Bone marrow (tissue), 2 donors: ENCODE measurements at places on chromosomes 7 and 10.

DNA sequence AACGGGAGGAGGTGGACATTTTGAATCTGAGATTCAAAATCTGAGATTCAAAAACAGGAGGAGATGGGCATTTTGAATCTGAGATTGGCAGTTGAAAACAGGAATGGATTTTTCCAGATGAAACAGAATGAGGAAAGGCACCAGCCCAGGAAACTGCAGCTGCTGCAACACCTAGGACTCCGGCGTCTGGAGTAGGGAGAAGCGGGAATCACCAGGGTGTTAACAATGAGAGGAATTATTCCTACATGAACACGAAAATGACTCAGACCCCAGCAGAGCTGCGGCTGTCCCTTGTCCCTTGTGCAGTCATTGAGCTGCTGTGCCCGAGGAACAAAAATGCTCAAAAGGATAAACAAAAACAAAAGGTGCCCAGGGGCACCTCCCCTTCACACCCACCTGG lies 59.9 kb upstream of the KAT6B start:
- no peak for DNase-seq

DNA sequence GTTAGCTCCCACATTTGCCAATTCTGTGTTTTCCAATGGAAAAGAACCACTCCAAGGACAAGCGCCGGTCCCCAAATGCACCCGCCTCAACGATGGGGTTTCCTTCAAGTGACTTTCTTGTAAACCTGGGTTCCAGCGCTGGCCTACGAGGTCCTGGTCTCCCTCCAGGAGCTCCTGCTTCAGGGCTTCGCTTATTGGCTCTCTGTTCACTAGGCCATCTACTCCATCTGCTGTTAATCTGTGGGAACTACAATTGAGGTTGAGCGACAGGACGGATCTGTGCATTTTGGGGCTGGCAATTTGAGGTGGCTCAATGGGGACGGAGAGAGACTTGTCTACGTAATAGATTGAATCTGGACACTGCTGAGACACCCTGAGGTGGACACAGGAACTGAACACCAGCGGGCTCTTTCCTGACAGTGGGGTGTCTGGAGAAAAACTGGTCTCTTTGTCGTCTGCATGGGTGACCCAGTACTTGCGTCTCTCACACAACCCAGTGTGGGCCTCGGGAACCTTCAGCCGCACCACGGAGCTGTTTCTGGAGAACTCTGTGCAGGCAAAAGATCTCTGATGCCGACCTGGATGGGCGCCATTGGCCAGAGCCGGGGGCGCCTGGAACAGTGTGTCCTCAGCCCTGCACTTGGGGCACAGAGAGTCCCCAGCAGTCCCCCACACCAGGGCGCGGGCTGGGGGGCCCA lies 115.9 kb upstream of the ADAM12 start:
- no peak for DNase-seq

DNA sequence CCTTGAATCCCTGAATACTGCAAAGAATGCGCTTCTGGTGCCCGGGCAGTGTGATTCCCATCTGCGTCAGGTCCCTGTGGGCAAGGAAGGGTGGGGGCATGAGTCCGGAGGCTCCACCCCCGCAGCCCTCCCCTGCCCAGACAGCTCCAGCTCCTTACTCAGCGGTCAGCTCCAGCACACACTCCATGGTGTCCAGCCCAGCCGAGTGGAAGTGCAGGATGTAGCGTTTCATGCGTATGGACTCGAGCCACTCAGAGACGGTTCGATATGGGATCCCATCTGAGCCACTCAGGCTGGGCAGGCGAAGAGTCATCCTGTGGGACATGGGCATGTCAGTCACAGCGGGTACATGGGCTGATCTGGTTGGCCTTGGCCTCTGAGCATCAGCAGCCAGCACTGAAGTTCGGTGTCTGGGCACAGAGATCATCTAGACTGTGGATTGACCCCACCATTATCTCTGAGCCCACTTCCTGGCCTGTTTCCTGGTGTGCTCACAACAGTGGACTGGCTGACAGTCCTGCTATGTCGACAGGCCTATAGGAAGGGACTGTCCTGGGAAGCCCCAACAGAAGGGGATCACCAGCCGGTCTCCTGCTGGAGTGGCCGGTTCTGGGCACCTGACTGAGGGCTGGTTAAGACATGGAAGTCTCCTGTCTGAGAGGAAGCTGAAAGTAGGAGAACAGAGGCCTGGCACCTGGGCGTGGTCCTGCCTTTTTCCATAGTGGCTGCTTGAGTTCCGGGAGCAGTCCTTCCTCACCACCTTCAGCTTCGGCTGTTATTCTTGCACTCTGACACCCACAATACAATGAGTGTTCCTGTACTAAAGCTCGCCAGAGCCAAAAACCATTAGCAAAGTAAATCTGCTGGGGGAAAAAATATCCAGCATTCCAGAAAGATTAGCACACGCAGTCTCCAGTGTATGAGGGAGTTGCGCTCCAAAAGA lies 10.6 kb downstream of the ZYX start:
- no peak for DNase-seq

- no peak for DNase-seq
These were observed 2.4 kb downstream of the MKX start for GRCh38 chr10:27743012-27743876.

DNA sequence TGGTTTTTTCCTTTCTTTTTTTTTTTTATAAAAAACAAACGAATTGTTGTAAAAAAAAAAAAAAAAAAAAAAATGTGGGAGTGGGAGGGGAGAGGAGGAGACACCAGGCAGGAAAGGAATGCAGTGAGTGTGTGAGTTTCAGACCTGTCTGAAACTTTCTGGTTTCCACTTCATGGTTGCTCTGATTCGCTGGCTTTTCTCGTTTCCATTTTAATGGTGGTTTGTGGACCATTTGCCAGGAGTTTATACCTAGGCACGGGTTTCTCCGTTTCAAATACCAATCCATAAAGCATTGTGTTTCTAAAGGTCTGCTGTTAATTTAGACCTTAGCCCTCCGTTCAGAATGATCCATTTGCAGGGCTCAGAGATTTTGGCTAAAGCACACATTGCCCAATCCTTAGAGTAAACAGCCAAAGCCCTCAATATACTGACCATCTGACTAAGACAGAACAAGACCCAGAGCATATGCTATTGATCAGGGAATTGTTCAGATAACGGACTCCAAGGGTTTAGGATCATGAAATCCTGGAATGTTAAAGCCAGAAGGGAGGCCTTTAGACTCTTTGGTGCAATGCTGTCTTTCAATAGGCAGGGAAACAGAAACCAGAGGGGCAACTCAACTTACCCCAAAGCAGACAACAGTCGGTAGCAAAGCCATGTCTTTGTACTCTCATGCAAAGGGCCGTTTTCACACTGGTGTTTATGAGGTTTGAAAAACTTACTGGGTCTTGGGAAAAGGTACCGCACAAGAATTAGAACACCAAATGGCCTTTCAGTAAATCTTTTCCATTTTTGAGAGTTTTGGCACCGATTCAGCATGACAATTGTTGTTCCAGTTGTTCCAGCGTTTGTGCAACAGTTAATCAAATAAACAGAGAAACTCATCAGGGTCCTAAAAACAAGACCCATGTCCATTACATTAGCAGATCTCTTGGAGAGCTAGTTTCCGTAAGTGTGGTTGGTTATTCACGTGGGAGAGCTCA lies 94.3 kb upstream of the AGBL3 start:
- DNase-seq, result no peak

- no peak for DNase-seq
These were observed 6.6 kb downstream of the ADGRA1 start for GRCh38 chr10:133094286-133094685.

- DNase-seq, result no peak
These were observed 14.8 kb downstream of the MYL10 start for GRCh38 chr7:101614098-101614938.

GRCh38 chr10:92407305-92408016 lies 116.5 kb downstream of the MARCHF5 start:
- no peak for DNase-seq

GRCh38 chr7:112874909-112875308 lies 84.7 kb upstream of the TMEM168 start:
- no peak for DNase-seq

GRCh38 chr7:102891693-102892261 lies 21.0 kb upstream of the LRRC17 start:
- DNase-seq, result no peak
